ENCODE measurements at places on chromosomes 12 and 14.

DNA sequence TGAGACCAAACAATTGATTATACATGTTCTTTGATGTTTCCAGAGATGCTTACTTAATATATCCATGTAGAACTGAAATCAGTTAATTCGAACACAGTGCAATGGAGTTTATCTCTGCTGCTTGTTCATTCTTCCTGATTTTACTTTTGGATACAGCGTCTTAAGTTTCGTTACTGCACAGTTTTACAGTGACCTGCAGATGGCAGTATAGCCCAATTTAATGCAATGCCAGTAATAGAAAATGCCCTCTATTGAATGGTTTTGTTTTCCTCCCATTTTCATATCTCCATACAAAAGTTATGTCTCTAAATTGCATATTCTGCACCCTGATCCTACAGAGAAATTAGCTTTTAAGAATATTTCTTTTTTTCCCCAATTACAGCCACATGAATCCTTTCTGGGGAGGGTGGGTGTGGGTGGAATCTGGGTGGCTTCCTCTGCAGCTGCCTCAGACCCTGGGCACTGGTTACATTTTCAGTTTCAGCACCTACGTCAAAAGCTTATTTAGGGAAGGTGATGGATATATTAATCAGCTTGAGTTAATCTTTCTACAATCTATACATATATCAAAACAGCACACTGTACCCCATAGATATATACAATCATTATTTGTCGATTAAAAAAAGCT is 101.1 kb upstream of the DCD start:
- peak; percentile 41 for DNase-seq

DNA sequence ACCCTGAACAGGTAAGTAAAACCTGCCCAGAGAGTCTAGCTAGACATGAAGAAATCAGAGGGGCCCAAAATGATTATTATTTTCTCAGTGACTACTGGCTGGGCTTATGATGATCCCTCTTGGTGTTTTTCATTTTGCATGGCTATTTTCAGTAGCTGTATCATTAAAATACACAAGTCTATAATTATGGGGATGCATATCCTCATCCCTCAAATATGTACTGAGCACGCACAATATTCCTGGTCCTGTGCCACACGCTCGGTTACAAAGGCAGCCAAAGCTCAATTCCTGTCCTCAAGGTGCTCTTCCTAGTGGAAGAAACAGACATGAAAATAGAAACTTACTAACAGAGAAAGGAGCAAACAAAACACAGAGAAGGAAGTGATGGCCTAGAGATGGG is 180.0 kb downstream of the DAD1 start:
- no peak for DNase-seq

- peak; percentile 23 for DNase-seq
Measured at GRCh38 chr14:105173901-105174894, 5.6 kb upstream of the JAG2 start.

- no peak for DNase-seq
Measured at GRCh38 chr14:45698462-45699134, 445.6 kb upstream of the MIS18BP1 start.

DNA sequence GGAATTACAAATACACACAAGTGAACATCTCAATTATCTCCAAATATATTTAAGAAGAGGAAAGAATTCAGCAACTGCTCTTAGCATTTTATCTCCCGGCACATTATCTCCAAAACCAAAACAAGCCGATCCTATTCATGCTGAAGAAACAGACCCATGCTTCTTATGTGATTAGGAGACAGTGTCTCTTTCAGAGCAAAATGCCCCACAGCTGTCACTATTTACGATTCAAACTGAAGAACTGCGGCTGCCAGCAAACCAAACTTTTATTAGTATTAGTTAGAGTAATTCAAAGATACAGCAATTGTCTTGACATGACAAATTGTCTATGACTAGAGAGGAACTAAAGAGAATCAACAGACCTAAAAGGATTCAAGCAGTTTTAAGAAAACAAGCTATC is 79.4 kb downstream of the SETD3 start:
- no peak for DNase-seq

DNA sequence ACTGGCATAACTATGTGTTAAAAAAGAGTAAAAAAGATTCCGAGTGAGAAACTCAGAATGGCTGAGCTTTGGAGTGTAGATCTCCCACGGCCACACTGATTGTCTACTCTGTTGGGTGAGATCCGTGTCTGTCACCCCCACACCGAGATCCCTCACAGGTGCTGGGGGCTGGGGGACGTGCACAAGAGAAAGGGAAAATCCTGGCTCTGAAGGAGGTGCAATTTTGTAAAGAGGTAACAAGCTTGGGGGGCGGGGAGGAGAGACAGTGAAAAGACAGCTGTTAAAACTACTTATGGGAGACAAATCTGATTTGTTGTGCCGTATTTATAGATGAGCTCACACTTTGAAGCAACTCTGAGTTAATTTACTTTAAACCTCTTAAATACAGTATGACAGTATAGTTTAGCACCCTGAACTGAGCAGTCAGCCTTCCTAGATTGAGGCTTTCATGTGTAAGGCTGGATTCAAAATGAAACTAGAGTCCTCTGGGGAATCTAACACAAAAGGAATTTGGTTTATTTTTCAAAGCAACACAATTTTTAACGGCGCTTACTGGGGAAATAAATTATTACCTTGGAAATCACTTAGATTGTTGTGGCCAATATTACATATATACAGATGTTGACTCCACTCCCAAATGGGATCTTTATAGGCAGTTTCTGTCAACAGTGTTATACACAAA is 167.4 kb upstream of the RGS6 start:
- DNase-seq: no peak

DNA sequence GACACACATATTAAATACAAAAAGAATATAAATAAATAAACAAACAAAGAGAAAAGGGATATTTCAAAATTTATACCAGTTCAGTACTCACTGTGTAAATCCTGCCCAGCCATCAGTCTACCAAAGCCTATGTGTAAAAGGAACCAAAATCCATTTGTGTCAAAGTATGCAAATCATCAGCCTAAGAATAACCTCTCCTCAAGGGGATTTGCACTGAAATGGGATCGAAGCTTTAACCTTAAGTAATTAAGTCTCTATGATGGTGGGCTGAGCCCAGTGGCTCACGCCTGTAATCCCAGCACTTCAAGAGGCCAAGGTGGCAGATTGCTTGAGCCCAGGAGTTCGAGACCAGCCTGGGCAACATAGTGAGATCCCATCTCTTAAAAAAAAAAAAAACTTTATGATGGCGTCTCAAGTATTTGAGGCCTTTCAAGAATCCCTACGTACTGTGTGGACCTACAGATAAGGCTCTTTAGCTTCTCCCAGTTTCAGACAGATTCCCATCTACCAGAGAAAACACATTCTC is 57.8 kb upstream of the METAP2 start:
- DNase-seq: no peak

All from effector CD4-positive, alpha-beta T cell (primary cell).